Pancreas (tissue), 10 donors: ENCODE measurements at places on chromosomes 16 and 17. TPM values are rescaled to one million over a fixed set of nuclear protein-coding genes. Genes with fewer than 3 reads are reported as not detected.

Gene XPO6
- 32.6 TPM for total RNA-seq

Gene NPTX1
- 0.23 TPM for total RNA-seq

Gene SMIM36
- total RNA-seq, result not detected

Gene KRTAP3-1
- not detected for total RNA-seq

Gene KRTAP4-4
- total RNA-seq, result not detected

Gene HYDIN
- total RNA-seq, result 4.0 TPM

Gene NUBP2
- total RNA-seq, result 22.8 TPM
